NCI-H1694 treated with DMSO at 0.1 percent for 48 hours (cell line): ENCODE measurements at places on chromosomes 11 and 22.

DNA sequence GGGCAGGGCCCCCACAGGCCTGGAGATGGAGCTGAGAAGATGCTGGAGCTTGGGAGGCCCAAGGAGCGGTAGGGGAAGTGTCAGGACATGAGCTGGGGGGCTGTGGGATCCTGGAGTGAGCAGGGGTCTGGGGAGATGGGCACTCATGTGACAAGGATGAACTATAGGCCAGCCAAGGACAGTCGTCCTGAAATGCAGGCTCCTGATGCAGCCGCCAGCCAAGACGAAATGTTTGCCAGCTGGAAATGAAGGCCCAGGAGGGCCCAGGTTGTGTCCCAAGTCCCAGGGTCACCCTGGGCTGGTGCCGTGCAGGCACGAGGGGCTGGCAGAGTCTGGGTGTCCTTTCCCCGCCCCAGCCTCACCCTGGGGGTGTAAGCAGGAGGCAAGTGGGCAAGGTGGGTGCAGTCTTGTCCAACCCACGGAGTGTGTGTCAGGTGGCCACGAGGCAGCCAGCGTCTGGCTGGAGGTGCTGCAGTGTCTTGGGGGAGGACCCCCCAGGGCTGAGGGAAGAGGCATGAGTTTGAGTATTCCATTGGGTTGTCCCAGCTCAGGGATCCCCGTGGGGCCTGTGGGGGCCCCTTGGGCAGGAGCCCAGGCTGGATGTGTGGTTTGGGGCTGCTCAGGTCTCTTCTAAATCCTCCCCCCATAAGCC lies 21.4 kb downstream of the MRGPRG start:
- DNase-seq: no peak

- no peak for DNase-seq
Measured at GRCh38 chr22:48301908-48302307, 1525.8 kb downstream of the BRD1 start.

- no peak for DNase-seq
Measured at GRCh38 chr11:126421271-126421671, 65.8 kb downstream of the ST3GAL4 start.

GRCh38 chr11:65504674-65505465 lies 6.0 kb downstream of the MALAT1 start:
- DNase-seq: no peak

GRCh38 chr11:24820541-24820940 lies 323.7 kb downstream of the LUZP2 start:
- DNase-seq: no peak

DNA sequence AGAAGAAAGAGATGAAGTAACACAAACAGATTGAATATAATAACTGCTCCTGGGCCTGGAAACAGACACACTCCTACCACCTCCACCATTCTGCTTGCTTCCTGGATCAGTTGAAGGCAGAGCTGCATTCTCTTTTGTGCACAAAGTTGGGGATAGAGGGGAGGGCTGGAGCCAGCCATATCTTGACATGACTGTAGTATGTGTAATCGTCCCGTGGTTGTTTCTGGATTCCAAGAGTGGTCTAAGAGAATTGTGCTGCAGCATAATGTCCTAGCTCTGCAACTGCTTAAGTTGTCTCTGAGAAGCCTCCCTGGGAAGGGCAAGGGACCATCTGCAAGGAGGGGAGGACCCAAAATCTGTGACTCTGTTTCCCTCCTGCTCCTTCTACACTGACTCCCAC lies 3.2 kb downstream of the CRY2 start:
- no peak for DNase-seq

GRCh38 chr22:47167056-47167455 lies 404.6 kb downstream of the TBC1D22A start:
- DNase-seq: no peak

GRCh38 chr22:24463071-24463760 lies 31.9 kb upstream of the UPB1 start:
- DNase-seq: no peak

GRCh38 chr11:22703591-22703990 lies 37.2 kb downstream of the GAS2 start:
- no peak for DNase-seq

DNA sequence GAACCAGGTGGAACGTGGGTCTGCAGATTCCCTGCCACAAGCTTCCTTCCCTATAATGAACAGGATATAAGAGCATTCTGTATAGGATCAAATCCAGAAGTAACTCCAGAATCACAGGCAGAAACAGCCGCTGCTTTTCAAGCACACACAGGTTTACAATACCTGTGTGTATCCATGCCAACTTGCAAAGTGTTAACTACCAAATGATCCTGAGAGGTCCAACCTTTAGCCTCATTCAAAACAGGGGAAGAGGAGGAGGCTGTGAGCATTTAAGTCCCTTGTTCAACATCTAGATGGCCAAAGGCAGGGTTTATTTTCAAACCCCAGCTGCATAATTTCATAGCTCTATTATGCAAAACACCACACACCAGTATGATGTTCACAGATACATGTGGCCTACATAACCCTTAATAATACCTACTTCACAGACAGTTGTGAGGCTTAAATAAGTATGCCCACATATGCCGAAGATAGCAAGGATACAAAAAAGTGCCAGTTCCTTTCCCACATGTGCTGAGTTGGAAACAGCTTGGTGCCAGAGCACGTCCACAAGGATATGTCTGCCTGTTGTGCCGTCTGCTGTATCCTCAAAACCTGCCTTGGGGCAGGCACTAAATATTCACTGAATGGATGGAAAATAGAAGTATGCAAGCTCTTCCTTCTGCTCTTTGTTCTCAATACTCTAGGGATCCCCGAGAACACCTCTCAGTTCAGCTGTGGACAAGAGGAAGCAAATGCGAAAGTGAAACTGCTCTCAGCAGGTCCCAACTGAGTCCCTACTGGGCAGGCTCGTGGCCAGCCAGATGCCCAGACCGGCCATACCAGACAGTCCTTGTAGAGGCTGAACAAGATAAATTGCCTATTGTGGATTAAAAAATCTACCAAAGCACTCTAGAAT lies 66.8 kb downstream of the LARGE1 start:
- DNase-seq: peak; percentile 29

DNA sequence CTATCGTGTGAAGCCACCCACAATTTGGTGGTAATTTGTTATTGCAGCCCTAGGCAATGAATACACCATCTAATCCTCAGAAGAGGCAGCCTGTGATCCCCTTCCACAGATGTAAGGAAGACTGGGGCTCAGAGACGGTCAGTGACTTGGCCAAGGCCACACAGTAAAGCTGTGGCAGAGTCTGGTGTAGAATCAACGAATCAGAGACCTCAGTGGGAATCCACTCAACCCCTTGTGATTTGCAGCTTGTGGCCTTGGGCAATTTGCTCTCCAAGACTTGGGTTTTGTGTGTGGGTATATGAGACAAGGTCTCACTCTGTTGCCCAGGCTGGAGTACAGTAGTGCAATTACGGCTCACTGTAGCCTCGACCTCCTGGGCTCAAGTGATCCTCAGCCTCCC lies 1.9 kb downstream of the LGALS2 start:
- DNase-seq: no peak

- no peak for DNase-seq
Measured at GRCh38 chr22:47599753-47600152, 837.3 kb downstream of the TBC1D22A start.

GRCh38 chr22:31630331-31631329 lies 31.4 kb downstream of the PISD start:
- DNase-seq: no peak

DNA sequence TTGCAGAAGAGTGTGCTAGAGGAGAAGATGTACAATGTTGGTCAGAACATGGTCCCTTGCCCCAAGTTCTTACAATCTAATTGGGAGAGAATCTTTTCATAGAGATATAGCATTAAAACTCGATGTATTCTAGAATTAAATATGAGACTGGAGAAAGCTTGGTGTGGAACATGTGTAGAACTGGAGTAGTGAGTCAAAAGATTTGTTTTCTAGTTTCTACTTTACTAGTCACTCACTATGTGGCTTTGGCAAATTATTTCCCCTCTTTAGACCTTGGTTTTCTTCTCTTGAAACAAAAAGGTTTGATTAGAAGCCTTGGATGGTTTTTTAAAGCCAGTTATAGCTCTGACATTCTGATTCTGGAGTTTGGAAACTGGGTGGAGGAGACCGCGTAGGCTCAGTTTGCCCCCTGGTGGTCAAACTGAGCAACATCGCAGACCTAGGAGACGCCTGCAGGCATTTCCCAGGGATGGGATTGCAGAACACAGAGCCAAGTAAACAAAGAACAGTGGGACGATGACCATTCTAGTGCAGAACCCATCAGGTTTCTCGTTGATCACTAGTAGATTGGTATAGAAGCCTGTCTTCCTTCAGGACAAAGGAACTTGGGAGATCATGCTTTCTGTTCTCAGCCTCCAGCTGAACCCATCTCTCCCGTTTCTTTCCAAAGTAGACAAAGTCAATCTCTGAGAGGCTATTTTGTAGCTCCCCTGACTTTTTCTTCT lies 8.5 kb upstream of the CHRDL2 start:
- peak; percentile 48 for DNase-seq

DNA sequence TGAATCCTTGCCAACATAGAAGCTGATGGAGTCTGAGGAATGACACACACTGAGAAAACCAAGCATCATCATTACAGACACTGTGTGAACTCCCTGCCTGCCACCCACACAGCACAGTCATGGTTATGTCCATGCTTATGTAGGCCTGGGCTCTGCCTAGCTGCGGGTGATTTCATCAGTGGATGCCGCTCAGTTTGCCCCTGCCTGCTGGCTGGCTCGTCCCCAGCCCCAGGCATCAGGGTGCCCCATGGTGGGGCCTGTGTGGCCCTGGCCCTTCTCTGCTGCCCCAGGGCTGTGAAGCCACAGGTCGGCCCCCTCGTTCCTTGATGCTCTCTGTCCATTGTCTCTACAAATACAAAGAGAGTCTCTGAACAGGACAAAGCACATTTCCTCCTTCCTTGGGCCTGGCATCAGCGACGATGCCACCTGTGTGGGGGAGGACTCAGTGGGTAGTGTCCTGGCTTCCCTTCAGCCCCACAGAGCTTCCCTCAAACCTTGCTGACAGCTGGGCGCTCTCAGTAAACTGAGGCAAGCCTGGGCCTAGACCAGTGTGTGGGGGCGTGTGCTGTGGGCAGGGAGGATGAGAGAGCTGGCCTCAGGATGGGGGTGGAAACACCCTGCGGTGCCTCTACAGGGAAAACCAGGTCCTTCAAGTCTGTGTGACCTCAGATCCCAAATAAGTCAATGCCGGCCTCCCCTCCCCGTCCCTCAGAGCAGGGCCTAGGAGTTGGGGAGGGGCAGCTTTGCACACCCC lies 20.0 kb upstream of the TUB start:
- no peak for DNase-seq

DNA sequence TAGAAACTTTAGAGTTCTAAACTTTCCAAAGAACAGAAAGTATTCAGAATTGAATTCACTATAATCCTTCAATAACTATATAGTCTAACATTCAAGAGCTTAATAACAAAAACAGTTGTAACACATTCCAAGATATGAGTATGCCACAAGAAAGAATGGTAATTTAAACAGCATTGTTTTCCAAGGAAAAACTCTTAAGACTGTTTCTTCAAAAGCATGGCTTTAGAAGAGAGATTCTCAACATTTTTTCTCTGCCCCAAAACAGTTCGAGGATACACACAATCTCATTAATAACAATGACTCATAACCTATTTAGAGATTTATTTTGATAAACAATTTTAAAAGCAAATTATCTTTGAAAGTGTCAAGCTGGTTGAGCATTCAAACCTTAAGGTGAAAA lies 16.7 kb upstream of the ARHGAP32 start:
- DNase-seq: no peak

- no peak for DNase-seq
Measured at GRCh38 chr11:45187375-45187774, 40.9 kb downstream of the PRDM11 start.

DNA sequence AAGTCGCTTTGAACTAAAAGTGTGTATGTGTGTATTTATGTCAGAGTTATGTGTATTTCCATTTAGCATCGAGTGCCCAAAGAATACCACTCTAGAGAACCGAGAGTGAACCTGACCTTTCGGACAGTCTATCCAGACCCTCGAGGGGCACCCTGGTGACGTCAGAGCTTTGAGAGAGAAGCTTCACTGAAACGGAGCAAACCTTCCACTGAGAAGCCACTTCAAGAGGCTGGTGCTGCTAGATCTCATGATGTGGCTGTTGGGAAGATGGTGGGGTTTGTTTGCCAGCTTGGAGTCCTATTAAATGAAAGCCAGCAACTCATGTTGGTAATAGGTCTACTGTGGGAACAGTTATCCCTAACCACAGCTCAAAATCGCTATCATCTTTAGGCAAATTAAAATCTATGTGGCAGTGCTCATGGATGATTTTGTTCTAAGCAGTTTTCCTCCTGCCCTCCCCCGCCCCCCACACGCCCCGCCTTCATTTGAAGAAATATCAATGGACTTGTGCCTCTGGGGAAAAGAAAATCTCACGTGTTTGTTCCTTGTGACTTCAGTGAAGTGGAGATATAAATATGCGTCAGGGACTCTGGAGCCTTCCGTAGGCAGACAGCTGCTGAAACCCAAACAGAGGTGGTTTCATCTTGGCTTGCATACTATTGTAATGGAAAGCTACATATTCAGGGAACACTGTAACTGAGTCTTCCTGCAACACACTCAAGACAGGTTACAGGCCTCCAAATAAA lies 22.4 kb upstream of the C11orf96 start:
- no peak for DNase-seq

DNA sequence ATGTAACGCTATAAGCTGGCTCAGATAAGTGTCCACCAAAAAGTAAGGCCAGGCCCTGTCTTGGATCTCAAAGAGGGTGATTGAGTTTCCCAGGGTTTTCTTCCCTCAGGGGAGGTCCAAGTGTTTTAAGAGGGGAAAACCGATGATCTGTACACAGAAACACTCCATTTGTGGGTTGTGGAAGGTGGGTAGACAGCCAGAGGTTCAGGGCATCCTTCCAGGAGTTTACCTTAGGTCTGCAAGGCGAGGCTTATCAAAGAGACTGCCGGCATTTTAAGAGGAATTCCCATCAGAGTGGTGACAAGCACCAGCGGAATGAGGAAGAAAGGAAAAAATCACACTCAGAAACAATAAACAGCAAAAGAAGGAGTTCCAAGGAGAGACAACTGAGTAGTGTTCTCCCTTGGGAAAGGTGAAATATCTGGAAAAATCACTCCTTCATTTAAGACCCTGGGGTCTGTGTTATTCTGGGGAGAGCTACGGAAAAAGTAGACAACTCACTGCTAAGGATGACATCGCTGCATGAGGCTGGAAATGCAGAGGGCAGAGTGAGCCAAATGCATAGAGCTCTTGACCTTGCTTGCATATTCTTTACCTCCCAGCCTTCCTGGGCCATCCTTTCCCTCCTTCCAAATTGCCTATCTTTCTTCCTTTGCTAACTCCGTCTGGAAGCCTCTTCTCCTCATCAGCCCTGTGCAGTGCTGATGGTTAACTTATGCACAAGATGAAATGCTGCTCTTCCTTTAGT lies 22.1 kb upstream of the MMP7 start:
- DNase-seq: no peak

DNA sequence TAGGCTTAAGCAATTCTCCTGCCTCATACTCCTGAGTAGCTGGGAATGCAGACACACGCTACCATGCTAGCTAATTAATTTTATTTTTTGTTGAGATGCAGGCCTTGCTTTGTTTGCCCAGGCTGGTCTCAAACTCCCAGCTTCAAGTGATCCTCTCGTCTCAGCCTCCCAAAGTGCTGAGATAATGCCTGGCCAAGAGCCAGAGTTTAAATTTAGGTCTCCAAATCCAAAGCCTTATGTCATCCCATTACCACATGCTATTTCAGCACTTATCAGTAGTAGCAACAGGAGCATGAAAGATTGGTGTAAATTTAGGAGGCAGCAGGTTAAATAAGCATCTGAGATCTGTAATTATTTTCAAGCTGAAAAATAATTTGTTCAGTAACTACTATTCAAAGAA lies 326.1 kb upstream of the ANO5 start:
- no peak for DNase-seq
